NCI-H510A treated with DMSO at 0.1 percent for 48 hours (cell line): ENCODE measurements at places on chromosomes 1 and 21.

DNA sequence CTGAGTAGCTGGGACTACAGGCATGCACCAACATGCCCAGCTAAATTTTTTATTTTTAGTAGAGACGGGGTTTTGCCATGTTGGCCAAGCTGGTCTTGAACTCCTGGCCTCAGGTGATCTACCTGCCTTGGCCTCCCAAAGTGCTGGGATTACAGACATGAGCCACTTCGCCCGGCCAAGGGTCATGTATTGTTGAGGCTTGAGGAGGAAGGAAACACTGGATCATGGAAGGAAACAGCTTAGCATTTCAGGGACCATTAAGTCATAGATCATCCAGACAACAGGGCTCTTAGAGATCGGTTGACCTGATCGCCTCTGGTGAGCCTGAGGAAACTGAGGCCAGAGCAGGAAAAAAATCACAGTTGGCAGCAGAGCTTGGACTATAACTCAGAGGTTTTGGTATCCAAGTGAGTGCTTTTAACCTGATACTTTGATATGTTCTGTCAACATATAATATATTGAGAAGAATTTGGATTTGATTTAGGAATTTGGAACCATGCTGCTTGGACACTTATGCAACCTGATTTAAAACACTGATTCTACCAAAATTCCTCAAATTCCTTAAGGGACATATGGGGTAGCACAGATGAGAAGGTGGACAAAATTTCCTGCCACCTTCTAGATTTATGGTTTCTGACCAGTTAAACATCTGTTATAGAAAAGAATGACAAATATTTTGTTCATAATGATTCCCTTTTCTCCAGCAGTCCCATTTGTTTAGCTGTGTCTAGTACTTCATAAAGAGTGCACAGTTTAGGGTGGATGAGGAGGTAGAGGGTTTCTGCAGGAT, 13.1 kb upstream of the BMP8A start:
- DNase-seq, result no peak

DNA sequence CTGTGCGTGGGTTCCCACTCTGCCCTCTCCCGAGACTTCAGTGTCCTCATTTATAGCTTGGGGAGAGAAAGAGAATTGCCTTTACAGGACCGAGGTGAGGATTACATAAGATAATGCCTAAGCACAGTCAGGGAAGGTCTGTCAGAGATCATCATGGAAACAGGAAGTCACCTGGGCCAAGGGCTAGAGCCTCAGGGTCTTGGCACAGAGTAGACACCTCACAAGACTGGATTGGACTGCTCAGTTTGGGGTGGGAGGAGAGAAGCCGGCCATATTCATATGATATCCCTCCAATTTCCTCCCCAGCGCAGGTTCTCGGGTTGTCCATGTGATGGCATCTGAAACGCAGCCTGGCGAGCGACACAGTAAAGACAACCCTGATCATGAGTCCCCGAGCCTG, 3.8 kb downstream of the CNR2 start:
- DNase-seq, result no peak

- DNase-seq, result no peak
Observed at GRCh38 chr1:50982611-50983010, 12.6 kb downstream of the CDKN2C start.

- no peak for DNase-seq
Observed at GRCh38 chr1:241215203-241215602, 141.8 kb downstream of the RGS7 start.

DNA sequence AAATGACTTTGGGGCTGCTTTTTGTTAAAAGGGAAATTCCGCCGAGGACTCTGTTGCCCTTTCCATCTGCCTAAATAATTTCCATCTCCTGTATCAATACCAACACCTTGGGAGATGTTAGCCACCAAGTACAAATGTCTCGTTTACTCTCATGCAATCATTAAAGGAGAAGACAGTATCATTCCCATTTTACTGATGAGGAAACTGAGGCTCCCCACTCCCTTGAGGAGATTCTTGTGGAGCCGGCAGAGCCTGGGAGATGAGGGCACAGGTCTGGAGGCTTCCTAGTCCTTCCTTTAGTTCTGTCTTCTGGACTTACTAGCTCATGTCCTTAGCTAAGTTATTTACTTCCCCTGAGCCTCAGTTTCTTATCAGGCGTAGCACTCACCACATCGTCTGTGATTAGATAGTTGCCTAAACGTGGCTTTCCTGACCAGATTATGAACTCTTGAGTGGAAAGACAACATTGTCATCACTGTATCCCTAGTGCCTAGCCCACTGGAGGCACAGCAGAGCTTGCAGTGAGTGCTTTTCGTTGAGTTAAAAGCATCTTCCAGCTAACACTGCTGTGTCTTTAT, 81.6 kb downstream of the ADSS2 start:
- no peak for DNase-seq

GRCh38 chr1:100718581-100718980, 961 bp upstream of the VCAM1 start:
- DNase-seq, result no peak

DNA sequence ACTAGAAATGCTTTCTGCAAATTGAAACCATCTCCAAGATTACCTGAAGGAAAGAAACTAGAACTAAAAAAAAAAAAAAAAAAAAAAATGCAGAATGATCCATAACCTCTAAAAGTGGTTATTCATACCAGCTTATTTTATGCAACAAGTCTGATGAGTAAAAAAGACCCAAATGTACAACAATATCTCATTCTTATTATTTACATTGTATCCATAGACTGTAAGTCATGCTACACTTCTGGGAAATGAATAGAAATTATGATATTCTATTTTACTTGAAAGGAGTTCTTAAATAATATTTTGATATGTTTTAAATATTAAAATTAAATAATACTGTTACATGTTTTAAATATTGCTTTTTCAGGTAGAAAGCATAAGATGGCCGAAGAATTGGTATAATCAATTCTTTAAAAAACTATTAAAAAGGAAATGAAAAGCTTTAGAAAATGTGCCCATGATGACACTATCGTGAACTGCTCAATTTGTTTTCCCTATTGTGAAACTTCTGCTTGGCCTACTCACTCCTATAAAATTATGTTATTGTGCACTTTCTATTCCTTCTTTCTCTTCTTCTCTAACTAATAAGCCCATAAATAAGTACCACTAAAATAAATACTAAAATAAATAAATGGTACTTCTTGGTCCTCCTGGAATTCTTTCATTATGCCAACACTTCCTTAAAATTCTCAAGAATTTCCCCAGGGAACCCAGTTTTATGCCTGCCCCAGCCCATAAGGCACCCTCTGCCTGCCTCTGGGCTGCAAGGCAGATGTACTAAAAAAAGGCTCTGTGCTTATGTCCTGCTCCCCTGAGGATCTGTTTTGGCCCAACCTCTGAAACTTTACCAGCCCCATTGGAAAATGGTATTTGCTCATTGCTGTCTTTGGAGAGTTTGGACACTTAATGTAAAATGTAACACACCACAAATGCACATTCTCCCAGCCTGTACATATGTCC, 18.1 kb downstream of the SAMSN1 start:
- DNase-seq, result no peak
